HCEC 1CT (cell line): ENCODE measurements at places on chromosomes 5 and 9.

- DNase-seq: no peak
These were observed 4.3 kb upstream of the IFNK start for GRCh38 chr9:27519466-27520465.

DNA sequence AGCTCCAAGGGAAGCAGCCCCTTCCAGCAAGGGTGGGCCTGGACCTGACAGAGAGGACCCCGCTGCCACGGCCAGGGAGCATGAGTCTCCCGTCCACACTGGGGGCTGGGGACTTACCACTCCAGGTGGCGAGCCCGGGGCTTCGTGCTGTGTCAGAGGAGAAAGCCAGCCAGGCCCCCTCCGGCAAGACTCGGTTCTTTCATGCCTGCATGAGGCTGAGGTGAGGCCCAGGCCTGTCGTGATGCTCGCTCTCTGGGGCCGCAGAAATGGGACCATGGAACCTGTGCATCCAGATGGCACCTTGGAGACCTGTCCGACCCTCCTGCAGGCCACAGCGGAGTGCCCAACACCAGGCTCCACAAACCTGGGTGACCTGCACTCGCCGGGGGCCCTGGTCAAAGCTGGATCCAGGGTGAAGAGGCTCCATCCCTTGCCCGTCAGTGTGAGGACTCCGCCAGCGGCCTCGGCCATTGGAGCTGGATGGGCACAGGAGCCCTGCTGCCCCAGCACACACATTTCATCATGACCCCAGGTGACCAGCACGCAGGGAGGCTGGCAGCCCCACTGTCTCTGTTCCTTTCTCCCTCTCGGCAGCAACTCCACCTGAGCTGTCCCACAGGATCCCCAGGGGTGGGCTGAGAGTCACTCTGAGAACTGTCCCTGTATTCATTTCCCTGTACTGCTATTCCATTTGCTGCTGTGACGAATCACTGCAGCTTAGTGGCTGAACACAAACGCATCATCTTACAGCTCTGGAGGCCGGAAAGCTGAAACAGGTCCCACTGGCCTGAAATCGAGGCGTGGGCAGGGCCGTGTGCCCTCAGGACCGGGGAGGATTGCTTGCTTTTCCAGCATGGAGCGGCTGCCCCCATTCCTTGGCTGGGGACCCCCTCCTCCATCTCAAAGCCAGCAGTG, 24.4 kb downstream of the SLC6A18 start:
- no peak for DNase-seq

DNA sequence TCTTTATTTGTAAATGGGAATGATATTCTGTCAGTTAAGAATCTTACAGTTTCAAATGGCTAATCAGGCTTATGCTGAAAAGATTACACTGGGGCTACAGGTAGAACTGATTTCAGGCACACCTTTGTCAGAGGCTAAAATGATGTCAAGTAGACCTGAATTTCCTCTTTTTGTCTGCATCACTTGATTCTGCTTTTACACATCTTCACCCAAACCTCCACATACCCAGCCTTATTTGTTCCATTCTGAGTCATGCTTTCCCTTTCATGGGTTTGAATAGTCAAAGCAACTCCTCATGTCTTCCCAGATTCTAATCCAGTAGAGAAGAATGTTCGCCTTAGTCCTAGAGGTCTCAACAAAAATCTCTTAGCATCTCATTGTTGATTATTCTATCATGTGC, 156.4 kb downstream of the CWC27 start:
- no peak for DNase-seq

DNA sequence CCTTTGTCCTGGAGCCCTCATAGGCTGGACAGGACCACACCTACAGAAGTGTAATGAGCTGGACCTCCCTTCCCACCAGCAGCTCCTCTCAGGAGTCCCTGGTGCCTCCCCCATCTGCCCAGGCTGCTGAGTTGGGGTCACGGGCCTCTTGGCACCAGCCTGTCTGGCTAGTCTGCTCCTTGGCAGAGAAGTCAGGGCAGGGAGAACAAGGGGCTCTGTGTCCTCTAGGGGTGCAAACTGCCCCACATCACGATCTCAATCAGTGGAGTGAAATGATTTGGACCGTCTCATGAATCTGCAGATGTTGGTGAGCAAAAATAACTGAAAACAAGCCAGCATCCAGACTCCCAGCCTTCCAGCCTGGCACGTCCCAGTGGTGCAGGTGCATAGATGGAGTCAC, 14.9 kb upstream of the GFPT2 start:
- DNase-seq: no peak

DNA sequence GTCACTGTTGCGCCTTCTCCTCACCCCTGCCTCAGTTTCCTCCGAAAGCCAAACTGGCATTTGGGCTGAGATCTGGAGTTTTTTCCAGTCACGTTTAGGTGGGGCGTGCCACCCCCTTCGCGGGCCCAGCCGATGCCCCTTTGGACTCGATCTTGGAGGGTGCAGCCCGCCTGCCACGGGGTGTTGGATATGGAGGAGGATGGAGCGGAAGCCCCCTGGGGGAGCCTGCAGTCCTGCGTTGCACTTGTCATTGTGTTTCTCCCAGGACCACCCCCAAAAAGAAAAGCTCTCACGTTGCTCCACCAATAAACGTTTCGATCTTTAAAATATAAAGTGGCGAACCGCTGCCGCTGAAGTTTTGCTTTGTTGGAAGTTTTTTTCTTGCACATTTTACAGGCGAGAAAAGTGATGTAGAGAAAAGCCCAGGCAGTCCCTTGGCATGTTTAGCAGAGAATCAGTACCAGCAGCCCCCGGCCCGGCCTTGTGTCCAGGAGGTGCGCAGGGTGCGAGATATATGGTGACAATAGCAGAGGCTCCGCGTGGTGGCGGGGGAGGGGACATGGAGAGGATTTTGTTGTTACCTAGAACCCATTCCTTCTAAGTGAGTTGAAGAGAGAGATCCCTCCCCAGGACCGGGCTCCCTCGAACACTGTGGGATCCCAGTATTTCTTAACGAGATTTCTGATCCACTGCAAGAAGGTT, 681 bp downstream of the F2R start:
- DNase-seq: no peak

DNA sequence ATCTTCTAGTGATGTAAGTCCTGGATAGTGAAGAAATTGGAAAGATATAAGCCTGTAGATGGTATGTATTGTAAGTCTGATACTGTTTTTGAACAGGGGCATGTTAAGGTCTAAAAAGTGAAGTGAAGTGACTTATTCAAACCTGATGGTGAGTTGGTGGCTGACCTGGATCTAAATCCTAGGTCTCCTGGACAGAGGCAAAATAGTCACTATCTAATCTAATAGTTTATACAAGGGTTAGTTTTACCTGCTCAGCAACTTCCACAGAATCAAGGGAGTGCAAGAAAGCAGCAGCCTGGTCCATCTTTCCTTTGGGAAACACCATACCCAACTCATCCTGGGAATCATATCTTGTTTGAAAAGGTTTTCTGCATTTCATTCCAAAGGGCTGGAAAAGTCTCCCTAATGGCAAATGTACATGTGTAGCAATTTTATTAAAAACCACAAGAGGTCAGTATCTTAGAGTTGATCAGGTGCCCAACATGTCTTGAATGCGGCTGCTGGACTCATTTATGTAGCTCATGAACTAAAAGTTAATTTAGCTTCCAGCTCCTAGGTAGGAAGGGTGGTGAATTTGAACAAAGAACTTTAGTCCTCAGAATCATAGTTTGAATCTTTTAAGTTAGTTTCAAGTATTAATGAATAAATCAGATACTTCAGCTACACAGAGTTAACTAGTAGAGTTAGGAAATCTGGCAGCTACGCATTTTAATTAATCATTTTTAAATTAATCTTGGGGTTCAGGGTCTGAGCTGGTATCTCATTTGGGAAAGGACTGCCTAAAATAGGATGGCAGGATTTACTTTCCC, 26.0 kb downstream of the SKP2 start:
- DNase-seq: peak; percentile 52

GRCh38 chr5:14415698-14416074, 165.9 kb upstream of the OTULINL start:
- DNase-seq: no peak

- DNase-seq: no peak
These were observed 58.8 kb upstream of the ANGPTL2 start for GRCh38 chr9:127181315-127181580.

- DNase-seq: no peak
These were observed 323.3 kb downstream of the DMRT2 start for GRCh38 chr9:1373445-1373844.

DNA sequence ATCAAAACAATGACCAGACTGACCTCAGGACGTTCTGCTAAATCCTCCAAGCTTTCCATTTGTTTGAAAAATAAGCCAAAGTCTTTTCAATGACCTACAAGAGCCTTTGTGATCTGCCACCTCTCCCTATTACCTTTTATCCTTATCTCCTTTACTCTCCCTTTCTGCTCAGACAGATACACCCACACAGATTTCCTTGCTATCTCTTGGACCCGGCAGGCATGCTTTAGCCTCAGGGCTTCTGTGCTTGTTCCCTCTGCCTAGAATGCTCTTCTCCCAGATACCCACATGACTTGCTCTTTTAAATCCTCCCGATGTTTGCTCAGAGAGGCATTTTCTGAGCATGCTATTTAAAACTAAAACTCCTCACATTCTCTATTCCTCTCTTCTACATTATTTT, 8.9 kb upstream of the ELOVL7 start:
- DNase-seq: no peak

DNA sequence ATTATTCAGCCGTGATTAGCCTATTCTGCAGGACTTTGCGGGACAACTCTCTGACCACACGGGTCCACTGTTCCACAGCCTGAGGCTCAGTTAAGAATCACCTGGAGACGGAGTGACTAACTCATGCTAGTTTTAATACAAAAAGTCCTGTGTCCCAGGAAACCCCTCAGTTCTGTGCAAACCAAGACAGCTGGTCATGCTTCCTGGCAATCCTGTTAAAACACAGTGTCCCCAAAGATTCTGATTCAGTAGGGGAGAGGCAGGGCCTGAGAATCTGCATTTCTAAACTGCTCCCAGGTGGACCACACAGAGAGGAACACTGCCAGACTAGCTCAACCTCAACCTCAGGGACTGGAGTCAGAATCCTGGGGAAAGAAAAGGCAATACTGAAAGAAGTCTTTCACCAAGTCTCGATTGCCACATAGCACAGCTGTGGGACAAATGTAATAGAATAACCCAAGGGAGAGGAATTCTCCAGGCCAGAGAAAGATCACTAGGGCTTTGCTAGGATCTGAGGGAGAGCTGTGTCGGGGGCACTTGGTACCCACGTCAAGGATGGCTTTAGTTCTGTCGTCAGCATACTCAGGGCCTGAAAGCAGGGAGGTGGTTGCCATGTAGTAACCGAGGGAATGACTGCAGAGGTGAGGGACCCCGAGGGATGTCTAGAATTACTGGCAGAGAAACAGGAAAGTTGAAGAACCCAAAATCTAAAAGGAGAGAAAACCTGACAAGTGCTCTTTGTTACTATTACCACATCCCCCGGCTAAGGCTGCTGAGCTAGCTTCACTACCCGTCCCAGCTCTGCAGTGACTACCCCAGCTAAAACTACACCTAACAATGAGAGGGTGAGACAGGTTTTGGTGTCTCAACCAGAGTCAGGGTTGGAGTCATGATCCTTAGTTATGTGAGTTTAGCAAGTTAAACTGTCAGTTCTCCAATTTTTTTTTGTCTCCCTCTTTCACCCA, 8.6 kb downstream of the SUSD1 start:
- DNase-seq: no peak

DNA sequence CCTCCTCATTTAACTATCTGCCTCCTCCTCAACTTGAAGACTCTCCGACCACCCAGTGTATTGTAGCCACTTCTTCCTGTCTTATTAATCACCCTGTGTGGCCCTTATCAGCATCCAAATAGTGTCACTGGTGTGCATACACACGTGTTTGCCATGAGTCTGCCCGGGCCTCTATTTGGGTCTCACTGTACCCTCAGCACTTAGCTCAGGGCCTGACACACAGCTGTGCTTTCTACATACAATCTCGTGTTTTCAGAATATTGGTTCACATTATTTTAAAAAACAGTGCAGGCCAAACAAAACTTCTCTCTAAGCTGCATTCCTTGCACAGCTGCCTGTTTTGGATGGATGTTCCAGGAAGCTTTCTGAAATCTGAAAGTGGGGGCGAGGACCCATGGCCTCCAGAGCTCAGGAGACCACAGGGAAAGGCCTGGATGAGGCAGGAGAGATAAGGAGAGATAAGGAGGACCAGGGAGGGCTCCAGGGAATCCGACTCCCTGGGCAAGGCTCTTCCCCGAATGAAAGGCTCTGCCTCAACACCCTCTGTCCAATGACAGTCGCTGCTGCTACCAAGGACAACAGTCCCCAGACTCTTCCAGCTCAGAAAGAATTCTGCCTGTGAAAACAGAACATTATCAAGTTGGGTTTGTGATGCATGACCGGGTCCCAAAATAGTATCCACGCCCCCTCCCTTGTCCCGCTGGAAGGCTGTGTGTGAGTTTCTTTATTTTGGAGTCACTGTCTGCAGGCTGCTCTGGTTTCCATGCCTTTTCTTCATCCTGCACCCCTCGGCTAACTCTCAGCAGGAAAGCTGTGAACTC, 255.6 kb downstream of the NSG2 start:
- DNase-seq: no peak

- no peak for DNase-seq
These were observed 27.7 kb downstream of the LHX6 start for GRCh38 chr9:122200960-122201595.

GRCh38 chr9:125746774-125747052, 460 bp upstream of the PBX3 start:
- DNase-seq: no peak

GRCh38 chr5:9713356-9713755, 83.2 kb upstream of the TAS2R1 start:
- DNase-seq: no peak

GRCh38 chr9:96318921-96319565, 17.1 kb upstream of the HSD17B3 start:
- no peak for DNase-seq

DNA sequence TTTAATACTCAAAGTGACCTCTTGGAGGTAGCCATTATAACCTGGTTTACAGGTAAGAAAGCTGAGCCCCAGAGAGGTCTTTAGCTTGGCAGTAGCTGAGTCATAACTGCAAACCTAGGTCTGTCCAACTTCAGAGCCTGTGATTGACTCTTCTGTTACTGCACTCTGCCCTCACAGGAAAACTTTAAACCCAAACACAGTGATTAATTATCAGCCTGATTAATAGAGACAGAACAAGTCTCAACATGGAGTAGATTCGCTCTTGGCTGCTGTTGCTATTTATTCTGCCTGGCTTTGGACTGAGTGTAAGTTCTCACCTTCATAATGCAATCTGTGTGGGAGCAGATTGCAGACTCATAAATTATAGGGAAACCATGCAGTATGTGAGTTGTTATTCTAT, 27.4 kb upstream of the TXN start:
- no peak for DNase-seq

DNA sequence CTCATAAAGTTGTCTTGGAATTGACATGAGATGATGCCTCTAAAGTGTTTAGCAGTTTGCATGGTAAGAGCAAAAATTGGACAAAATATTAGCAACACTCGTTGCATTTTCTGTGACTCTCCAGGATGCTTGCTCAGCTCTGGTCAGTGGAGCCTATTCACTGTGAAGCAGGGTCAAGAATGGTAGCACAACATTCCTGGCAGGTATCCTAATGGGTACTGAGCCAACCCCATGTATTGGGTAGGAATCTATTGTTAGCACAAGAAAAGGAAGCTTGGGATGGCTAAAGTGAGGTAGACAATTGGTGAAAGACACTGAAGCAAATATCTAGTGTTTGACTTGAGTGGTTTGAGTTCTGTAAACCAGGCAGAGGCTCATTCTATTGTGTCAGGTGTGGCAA, 10.4 kb upstream of the ACTBL2 start:
- DNase-seq: no peak
